Esophagus muscularis mucosa (tissue), 4 donors: ENCODE measurements at places on chromosomes 13 and 19.

DNA sequence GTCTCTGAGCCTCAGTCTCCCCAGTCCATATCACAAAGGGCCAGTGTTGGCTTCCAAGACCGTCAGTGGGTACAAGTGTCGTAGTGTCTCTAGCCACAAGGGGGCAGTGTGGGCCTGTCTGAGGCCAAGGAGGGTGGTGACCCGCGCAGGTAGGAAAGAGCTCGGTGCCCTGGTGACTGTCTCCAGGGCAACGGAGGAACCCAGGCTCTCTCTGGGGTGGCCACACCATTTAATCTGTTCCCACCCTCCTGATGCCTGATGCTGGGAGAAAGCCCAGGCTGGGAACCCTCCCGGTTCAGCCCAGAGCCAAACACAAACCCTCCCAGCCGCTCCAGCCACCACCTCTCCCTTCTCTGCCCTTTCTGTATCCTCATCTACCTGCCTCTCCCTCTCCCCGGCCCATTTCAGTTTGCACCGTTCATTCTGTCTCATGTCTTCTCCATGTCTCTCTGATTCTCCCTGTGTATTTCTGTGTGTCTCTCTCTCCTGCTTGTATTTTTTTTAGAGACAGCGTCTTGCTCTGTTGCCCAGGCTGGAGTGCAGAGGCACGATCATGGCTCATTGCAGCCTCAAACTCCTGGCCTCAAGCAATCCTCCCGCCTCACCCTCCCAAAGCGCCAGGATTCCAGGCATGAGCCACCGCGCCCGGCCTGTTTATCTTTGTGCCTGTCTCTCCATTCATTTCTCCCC is 17.5 kb upstream of the MEIS3 start:
- DNase-seq: peak; percentile 94

GRCh38 chr19:12841094-12841493 is 2.8 kb downstream of the MAST1 start:
- DNase-seq: no peak

GRCh38 chr13:37868691-37869505 is 674 bp downstream of the TRPC4 start:
- no peak for DNase-seq

GRCh38 chr13:110629735-110630134 is 14.4 kb downstream of the NAXD start:
- DNase-seq: no peak

GRCh38 chr19:31164791-31165251 is 184.4 kb downstream of the TSHZ3 start:
- DNase-seq: no peak
